ENCODE measurements at places on chromosomes 11 and 22. TPM values are rescaled to one million over a fixed set of nuclear protein-coding genes. Genes with fewer than 3 reads are reported as not detected.

KRTAP5-7 gene
- total RNA-seq, result 0.59 TPM

CYB5R3 gene
- total RNA-seq, result 84.3 TPM

SLC35E4 gene
- total RNA-seq, result 13.0 TPM

ART1 gene
- total RNA-seq, result not detected

DNA sequence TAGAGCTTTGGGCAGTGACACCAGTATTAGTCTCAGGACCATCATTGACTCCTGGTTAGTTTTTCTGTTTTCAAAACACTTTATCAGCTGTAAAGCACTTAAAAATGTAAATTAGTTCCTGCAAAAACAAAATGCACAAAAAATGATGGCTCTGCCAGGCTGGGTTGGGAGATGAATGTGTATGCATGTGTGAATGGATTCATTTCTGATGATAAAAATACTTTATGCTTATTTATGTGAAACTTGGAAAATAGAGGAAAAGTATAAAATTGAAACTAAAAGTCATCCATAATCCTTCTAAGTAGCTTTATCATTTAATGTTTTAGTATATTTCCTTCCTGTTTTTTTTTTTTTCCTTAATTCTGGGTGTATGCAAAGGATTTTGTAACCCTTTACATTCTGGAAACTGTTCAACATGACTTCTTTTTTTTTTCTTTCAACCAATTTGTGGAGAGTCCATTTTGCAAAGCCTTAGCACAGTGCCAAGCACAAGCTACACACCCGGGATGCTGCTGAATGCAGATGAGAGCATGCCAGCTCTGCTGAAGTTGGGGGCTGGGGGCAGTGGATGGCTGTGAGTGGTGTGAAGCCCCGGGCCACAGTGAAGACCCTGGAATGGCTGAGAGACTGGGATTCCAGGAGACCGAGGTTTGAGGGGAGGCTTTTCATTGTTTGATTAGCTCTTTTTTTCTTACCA is 37.6 kb downstream of the PTPRJ start:
- DNase-seq, result no peak

GRCh38 chr22:31968022-31968421 is 23.7 kb downstream of the YWHAH start:
- no peak for DNase-seq

- peak; percentile 80 for DNase-seq
Observed at GRCh38 chr22:21030621-21031544, 1.5 kb downstream of the SLC7A4 start.

DNA sequence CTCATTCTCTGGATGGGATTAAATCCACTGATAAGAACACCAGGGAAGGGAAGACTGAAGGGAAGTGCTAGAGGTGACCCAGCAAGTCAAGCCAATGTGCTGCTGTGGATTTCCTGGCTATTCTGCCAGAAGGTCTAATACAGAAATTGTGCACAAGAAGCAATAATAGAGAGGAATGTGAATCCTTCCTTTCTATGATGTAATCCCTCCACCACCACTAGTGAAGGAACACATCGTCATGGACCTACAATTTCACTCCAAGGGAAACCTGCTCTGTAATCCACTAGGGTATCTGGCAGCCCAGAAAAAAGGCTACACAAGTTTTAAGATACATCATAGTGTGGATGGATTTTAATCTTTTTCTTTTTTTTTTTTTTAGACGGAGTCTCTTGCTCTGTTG is 17.4 kb downstream of the LARGE2 start:
- DNase-seq, result no peak

- DNase-seq, result peak; percentile 91
Observed at GRCh38 chr11:85718991-85719807, 33.2 kb upstream of the CCDC89 start.

DNA sequence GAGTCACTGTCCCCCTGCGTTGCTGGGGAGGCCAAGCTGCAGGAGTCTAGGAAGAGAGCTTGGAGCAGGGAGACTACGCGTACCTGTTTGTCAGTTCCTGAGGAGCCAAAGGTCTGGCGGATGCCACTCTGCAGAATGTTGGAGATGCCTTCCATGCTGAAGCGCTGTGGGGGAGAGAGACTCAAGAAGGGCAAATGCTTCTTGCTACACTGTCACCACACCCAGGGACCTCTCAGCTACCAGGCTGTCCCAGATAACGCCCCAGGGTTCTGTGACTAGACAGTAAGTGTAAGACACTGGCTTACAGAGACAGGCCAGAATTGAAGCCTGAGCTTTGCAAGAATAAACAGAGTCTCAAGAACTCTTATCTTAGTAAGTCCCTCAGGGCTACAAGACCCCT is 42.0 kb downstream of the FEZ1 start:
- no peak for DNase-seq

- DNase-seq, result peak; percentile 95
Observed at GRCh38 chr22:17774206-17774925, at the start of gene BID. Gene BID (minus strand): TSS chr22:17774469. CDS start chr22:17750116, 24,353 bp downstream.

DNA sequence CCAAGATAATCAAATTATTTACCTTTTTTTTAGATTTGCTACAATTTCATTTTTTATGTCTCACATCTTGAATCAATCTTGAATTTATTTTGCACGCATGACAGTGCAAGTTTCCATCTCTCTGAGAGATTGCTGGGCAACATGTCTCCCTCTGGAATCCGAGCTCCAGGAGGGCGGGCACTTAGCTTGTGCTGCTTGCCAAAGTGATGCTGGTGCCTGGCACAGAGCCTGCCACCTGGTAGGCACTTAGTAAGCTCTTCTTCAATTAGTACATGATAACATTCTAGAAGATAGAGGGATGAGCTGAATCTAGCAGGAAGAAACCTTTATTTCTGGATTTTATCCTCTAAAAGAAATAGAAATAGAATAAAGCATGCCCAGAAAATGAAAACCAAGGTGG is 27.5 kb upstream of the OR9I1 start:
- no peak for DNase-seq

GRCh38 chr11:47611348-47611794 is 17.2 kb upstream of the C1QTNF4 start:
- DNase-seq, result no peak
